ENCODE measurements at places on chromosomes 2 and 18. TPM values are rescaled to one million over a fixed set of nuclear protein-coding genes. Genes with fewer than 3 reads are reported as not detected.
A peak's percentile ranks its signal among the peaks of the same experiment; 100 is the strongest.

GRCh38 chr18:61965311-61965710 lies 72.5 kb upstream of the RNF152 start:
- DNase-seq = peak; percentile 55

GRCh38 chr2:55489467-55490062 lies 30.0 kb upstream of the CFAP36 start:
- DNase-seq = no peak

GRCh38 chr18:49447810-49448745 lies 12.4 kb downstream of the DYM start:
- DNase-seq = peak; percentile 41

DNA sequence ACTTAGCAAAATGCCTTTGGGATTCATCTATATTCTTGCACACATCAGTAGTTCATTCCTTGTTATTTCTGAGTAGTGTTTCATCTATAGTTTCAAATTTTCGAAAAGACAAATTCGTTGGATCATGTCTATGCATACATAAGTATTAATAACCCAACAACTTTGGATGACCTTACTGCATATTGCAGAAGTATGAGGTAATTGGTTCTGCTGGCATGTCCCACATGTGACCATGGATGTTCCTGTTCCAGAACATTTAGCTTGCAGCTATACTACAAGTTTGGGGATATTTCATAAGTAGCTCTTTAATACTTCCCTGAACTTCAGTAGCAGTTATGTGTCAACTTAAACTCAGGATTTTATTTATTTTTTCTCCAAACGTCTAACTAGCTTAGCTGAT lies 44.9 kb downstream of the APLF start:
- DNase-seq = no peak

- DNase-seq = peak; percentile 74
Observed at GRCh38 chr2:207143215-207144172, 22.3 kb downstream of the KLF7 start.

DNA sequence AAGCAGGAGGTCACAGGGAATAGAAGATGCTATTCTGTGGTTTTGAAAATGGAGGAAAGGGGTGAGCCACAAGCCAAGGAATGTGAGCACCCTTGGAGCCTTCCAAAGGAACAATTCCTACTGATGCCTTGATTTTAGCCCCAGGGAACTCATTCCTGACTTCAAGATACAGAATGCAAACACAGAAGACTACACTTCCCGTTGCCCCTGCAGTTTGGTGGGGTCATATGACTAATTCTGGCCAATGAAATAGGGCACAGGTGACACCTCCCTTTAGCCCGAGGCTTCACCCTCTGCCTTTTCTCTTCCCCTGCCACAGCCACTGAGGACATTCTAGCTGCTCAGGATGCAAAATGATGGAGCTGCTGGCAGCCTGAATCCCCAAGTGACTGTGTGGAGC lies 126.1 kb downstream of the INHBB start:
- no peak for DNase-seq

DNA sequence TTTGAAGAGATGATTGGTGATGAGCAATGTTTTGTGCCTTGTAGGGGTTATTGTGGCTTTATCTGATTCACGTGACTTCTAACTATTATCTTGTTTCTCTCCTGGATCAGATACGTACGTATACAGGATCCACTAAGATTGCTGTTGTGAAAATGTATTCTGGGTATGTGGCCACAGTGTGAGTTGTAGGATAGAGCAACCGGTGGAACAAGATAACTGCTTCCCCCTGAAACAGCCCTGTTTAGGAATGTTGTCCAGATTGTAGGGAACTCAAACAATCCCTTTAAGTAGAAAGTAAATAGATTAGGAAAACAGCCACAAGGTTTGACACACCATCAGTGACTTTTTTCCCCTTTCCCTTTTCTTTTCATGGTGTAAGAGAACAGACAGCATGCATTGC lies 22.3 kb upstream of the MBOAT2 start:
- no peak for DNase-seq

The TUBA4B gene
- not detected for total RNA-seq

Measured in fibroblast of lung (primary cell).